ENCODE measurements at places on chromosomes 4 and X.

DNA sequence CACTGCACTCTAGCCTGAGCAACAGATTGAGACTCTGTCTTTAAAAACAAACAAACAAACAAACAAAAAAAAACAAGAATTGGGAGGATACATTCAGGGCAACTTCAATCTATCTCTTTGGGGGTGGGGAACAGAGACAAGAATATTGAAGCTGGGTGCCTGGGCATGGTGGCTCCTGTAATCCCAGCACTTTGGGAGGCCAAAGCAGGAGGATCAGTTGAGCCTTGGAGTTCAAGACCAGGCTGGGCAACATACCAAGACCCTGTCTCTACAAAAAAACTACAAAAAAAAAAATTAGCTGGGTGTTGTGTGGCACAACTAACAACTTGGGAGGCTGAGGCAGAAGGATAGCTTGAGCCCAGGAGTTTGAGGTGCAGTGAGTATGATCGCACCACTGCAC is 1.2 kb downstream of the LETM1 start:
- no peak for DNase-seq

GRCh38 chr4:21304540-21304887 is 604.3 kb downstream of the PACRGL start:
- DNase-seq, result no peak

- DNase-seq, result no peak
Measured at GRCh38 chrX:140091125-140091886, 126.0 kb upstream of the CXorf66 start.

DNA sequence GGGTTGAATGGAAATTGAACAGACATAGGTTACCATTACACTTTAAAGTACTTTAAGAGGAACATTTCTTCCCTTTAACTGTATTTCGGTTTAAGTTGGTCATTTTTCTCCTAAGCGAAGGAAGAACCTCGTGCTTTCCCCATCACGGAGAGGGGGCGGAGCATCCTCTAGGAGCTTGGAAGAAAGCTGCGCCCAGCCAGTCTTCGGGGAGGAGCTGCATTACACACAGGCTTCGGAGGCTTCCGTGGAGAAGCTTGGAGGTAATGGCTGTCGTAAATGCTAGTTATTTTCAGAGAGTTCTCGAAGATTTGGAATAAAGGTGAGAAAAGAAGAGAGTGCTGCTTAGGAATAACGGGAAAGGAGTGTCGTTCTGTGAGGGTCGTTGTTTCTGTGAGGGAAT is at the start of gene PWWP3B:
TSS of gene PWWP3B (plus strand) at position 199 of the 400 bp plus-strand sequence. CDS start 37,128 bp downstream, outside the sequence.
- peak; percentile 37 for DNase-seq

DNA sequence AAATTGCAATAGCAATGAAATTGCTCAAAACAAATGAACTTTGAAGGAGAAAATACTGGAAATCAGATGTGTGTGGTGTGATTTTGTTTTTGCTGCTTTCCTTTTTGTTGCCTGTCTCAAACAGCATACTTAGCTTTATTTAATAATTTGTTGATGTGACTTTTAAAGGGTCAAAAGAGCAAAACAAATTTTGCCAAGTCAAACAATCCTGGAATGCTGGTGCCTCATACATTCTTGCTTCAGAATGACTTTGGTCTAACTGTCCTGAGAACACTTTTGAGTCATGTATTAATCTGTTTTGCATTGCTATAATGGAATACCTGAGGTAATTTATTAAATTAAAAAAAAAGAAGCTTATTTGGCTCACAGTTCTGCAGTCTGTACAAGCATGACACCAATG is 3.4 kb downstream of the PF4V1 start:
- DNase-seq, result peak; percentile 90

GRCh38 chrX:69524781-69525363 is 20.7 kb downstream of the NALF2 start:
- DNase-seq, result no peak
